ENCODE measurements at places on chromosomes 2 and 18.

- DNase-seq, result no peak
Observed at GRCh38 chr18:58013241-58014211, 30.5 kb upstream of the NEDD4L start.

DNA sequence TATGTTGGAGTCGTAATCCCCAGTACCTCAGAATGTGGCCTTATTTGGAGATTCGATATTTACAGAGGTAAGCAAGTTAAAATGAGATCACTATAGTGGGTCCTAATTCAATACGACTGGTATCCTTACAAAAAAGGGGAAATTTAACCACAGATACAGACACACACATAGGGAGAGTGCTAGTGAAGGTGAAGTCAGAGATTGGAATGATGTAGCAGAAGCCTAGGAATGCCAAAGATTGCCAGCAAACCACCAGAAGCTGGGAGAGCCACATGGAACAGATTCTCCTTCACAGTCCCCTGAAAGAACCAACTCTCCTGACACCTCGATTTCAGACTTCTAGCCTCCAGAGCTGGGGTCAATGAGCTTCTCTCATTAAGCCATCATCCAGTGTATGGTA lies 17.7 kb upstream of the ACTR3 start:
- DNase-seq, result no peak

- DNase-seq, result no peak
Observed at GRCh38 chr2:176595986-176596385, 326.7 kb downstream of the MTX2 start.

DNA sequence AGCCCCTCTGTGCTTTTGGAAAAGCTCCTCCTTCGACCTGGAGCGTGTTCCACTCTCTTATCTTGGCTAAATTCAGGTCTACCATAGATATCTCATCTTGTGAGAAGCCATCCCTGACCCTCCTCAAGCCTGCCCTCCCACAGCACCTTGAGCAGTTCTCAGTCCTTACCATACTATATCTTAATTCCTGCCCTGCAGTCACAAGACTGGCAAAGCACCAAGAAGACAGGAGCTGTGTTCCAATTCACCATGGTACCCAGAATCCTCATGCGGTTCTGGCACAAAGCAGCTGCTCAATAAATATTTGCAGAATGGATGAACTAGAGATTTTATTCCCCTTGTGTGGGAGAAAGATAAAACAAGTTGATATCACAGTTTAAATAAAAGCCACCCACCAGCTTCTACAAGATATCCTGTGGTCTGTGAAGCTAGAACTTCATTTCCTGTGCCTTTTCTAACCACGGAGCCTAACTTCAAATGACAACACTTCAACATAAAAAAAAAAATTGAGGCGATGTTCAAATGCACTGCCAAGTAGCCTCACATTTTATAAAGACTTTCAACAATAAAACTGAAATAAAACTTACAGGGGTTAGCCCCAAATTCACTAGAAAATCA lies 19.5 kb downstream of the MARCHF4 start:
- no peak for DNase-seq

Data from stimulated activated CD8-positive, alpha-beta memory T cell treated with anti-CD3 and anti-CD28 coated beads, Interleukin-15, amount 100 ng/mL, for 24 hours (primary cell).